Stimulated activated effector memory CD8-positive, alpha-beta T cell treated with anti-CD3 and anti-CD28 coated beads, Interleukin-12 subunit alpha, Interleukin-12 subunit beta, amount 100 ng/mL, for 72 hours (primary cell): ENCODE measurements at places on chromosomes 5 and 9.

- DNase-seq = no peak
Measured at GRCh38 chr9:101716629-101717028, 21.8 kb downstream of the GRIN3A start.

- DNase-seq = peak; percentile 23
Measured at GRCh38 chr5:138370537-138370936, 18.1 kb downstream of the KDM3B start.

- no peak for DNase-seq
Measured at GRCh38 chr5:141487131-141487530, 1.8 kb upstream of the PCDHGC5 start.

GRCh38 chr5:15774632-15775031 is 274.7 kb downstream of the FBXL7 start:
- DNase-seq = no peak

- no peak for DNase-seq
Measured at GRCh38 chr5:94347130-94347529, 271.3 kb downstream of the KIAA0825 start.

DNA sequence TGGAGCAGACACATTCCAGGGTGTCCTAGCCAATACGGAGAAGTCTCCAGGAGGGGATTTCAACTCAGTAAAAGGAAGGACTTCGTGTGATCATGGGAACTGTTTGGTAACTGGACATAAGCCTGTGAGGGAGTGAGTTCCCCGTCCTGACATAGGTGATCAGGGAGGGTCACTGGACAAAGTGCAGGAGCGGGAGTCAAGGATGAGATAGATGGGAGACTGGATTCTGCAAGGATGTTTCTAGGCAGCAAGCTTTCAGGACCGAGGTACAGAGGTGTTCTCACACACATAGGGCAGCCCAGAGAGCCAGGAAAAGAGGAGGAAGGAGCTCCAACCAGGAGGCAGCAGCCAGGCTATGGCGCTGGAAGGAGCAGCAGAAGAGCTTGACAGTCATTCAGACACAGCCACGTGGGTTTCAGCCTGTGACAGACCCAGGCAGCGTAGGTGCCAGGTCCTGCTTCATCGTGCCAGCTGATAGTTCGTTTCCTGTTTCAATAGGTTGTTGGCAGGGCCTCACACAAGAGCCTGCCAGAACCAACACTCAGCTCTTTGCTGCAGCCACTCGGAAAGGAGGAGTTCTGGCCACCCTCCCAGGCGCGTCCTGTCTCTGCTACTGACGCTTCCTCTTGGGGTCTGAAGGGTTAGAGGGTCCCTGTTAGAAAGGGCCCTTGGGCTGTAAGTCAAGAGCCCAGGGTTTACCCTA is 84.1 kb downstream of the AMBP start:
- DNase-seq = no peak

DNA sequence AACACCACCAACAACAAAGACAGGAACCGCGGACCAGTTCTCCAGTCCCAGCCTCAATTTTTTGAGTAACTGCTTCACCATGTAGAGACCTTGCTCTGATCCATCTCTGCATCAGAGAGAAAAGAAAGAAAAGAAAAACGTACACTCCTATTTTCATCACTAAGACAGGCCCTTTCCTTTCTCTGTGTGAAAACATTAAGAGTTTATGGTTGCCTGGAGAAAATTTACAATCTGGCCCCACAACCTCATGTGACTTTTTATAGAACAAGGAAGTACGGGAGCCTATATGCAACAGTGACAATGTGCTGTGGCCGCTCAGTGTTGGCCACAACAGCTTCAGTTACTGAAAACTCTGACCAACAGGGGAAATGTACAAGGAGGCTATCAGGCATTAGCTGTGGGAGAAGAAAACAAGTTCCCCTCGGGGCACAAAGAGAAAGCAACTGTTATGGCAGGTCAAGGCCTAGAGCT is 272.9 kb upstream of the PTGER4 start:
- DNase-seq = peak; percentile 59

- DNase-seq = no peak
Measured at GRCh38 chr9:34759432-34760134, 49.6 kb upstream of the CCL21 start.

- DNase-seq = no peak
Measured at GRCh38 chr9:89378541-89378940, 60.2 kb downstream of the SECISBP2 start.

DNA sequence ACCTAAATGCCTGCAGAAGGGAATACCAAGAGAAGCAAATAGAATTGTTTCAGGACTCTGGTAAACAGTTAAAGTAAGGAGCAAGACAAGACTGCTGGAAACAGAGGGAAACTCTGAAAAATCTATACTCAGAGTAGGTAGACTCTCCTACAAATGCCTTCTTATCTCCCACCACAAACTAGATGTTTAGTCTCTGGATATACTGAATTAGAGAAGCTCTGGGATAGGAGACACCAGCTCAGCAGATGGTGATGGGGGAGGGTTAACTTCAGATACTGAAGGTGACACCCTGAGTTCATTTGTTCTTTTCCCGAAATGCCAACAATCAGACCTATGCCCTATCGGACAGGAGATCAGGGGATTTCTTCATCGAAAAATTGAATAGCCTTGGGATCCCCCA is 54.1 kb upstream of the CHD1 start:
- DNase-seq = no peak

- DNase-seq = no peak
Measured at GRCh38 chr5:171420431-171421241, 1.2 kb downstream of the FGF18 start.

DNA sequence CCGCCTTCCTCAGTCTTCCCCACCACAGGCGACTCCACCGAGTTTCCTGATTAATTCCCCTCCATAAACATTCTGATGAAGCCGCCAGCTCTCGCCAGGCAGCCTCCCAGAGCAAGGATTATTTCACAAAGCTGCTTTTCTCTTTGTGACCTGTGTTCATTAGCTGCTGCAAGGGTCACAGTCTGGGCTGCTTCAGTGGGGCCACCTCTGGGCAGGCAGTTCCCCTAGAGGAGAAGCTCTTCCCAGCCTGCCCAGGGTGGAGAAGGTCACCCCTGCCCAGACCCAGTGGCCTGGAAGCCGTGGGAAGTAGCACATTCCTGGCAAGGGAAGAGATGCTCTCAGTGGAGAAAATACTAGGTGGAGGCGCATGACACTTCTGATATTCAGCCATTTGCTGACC is 58.4 kb upstream of the RAPGEF1 start:
- no peak for DNase-seq

- no peak for DNase-seq
Measured at GRCh38 chr5:83184534-83184933, 107.2 kb downstream of the XRCC4 start.

DNA sequence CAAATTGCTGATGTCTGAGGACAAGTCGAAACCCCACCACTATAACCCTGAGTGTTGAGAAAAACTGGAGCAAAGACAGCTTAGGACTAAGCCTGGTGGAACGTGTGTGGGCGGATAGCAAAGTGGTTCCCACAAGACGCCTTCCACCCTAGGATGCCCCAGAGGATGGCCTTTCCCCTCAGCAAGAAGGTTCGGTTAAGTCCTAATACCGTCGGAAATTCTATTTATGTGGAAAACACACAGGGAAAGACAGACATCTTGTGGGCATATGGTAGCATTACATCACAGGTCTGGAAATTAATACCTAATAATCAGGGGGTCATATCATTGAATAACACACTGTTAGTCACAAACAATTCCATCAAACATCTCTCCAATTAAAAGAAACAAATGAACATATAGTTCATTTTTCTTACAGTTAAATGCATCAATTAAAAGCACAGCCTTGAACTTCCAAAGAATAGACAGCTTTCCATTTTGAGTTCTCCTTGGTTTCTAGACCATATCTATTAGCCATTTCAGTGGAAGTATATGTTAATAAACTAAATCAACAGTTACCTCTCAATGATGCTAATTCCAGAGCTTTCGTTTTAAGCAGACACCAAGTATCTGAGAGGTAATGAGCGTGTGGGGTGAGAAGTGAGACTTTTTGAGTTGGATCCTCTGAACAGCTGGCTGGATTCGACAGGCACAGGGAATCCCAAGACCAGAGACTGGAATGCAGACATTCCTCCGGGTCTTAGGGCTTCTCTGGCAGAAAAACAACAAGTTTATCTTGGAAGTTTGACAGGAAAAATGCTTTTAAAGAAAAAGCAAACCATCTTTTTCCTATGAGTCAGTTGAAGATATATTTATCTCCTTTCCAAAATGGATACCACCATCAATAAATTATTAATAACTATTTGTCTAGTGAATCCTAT is 2.9 kb upstream of the ICE1 start:
- DNase-seq = no peak

- DNase-seq = no peak
Measured at GRCh38 chr9:19496321-19497050, 87.7 kb downstream of the ACER2 start.

- DNase-seq = no peak
Measured at GRCh38 chr5:119681734-119682133, 52.4 kb downstream of the FAM170A start.

- no peak for DNase-seq
Measured at GRCh38 chr5:43305948-43306565, 7.2 kb downstream of the HMGCS1 start.

GRCh38 chr5:90941002-90941720 is 382.6 kb downstream of the ADGRV1 start:
- no peak for DNase-seq

DNA sequence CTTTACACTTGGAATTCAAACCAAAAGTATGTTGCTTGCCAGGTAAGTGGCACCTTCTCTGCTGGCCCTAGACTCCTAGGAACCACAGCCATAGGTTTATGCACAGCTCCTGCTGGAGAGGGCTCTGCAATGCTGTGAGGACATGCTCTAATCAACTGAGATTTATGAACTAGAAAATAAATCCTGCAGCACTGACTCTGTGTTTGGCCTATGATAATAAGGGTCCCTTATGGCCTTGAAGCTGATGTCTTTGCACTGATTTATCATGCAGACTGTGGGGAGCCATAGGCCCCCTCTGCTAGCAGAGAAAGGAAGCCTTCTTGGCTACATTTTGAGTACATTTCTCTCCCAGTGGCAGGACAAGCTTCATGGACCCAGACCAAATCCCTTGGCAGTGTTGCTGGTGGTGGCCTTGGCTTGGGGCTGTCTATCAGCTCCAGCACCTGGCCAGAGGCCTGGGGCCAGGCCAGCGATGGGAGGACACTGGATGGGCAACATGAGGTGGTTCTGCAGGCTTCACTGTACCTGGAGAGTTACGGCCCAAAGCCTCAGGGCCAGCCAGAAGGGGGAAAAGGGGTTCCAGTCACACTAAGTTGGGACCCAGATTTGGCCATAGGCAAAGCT is 178.0 kb downstream of the SEMA6A start:
- DNase-seq = no peak

GRCh38 chr5:123084730-123085605 is 4.1 kb upstream of the PRDM6 start:
- no peak for DNase-seq

GRCh38 chr5:143462431-143462830 is 58.9 kb upstream of the NR3C1 start:
- no peak for DNase-seq

DNA sequence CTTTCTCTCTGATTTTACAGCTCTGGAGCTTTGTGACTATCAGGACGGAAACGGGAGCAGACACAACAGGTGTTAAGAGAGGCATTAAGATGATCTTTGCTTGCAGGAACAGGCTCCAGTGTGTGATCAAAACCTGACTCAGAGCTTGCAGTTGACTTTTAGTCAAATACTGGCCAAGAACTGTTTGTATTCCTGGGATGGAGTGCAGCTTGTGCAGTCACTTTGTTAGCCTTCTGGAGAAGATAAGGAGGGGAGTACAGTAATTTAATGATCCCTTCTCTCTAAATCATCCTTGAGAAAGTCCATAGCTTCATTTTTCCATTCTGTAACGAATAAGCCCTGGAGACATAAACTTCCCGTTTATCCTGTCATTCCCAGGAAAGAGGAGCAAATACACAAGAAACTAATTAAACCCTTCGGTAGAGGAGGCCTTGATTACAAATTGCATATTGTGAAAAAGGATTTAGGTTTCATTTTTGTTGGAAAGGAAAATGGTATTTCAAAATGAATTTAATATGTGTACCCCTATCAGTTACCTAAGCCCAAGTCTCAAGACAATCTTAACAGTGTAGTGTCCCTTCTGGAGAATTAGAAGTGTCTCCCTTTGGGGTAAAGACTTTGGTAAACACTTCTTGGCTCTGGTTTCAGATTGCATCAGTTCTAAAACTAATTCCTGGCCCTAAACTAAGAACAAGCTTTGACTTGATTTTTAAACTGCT is 3.1 kb upstream of the STOM start:
- no peak for DNase-seq

GRCh38 chr5:42454216-42454995 is 31.2 kb downstream of the GHR start:
- no peak for DNase-seq

DNA sequence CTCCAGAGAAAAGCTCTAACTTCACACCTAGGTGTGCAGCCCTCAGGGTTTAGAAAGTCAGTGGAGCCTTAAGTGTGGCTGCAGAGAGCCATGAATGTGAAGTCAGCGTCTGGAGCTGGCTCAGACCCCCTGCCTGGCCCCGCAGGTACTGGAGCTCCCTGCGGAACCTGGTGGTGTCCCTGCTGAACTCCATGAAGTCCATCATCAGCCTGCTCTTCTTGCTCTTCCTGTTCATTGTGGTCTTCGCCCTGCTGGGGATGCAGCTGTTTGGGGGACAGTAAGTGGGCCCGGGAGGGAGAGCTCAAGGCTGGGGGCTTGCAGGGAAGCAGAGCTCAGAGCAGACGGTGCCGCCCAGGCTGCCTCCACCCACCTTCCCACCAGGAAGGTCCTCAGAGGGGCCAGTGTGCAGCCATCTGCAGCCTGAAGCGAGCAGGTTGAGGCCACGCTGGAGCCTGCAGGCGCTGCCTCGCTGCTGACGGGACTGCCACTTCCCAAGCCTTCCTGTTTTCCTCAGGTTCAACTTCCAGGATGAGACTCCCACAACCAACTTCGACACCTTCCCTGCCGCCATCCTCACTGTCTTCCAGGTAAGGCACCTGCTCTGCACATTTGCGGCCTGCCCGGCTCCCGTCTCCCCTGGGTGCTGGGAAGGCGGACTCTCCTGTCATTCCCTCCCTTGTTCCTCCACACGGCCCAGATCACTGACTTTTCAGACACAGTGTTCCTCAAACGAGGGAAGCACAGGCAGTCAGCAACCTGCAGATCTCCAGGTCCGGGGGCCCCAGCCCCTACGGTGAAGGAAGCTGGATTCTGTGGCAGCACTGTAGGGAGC is 108.9 kb downstream of the CACNA1B start:
- no peak for DNase-seq

DNA sequence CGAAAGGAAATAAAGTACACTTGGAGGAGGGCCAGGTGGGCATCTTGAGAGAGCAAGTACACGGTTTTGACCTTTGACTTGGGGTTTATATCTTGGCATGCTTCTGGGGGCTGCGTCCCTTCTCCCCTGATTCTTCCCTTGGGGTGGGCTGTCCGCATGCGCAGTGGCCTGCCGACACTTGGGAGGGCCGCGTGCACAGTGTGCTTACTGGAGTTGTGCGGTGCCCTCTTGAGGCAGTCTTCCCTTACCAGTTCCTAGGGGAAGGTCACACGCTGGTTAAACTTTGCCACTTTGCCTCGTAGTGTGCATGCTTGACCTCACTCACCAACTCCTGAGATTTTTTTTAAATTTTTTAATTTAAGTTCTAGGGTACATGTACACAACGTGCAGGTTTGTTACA is 4.3 kb upstream of the CLPTM1L start:
- no peak for DNase-seq
